Activated naive CD4-positive, alpha-beta T cell treated with anti-CD3 and anti-CD28 coated beads for 36 hours (primary cell): ENCODE measurements at places on chromosomes 6 and 20. TPM values are rescaled to one million over a fixed set of nuclear protein-coding genes. Genes with fewer than 3 reads are reported as not detected.

The SAMD5 gene
- total RNA-seq: not detected

The CLDN20 gene
- total RNA-seq: not detected

DNA sequence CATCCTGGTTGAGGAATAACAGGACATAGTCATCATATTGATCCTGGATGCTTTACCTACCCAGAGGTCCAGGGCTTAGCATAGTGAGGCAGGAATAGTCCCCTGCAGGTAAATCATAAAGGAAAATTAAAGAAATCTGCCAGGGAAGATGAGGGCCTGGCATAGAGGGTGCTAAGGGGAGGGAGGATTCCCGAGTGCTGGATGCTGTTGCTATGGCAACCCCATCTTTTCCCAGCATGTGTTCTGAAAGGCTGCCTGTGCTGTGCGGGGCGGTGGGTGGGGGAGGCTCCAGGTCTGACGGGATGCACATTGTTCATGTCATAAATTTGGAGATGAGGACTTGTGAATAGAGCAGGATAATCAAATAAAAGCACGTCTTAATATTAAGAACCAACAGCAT lies 212.6 kb upstream of the PCSK2 start:
- DNase-seq: no peak
- H3K4me1 ChIP-seq: no peaks in the 10 kb centered on the region

- DNase-seq: no peak
- peaks cover 2% of the 10 kb centered on the region for H3K4me1 ChIP-seq
- no peak overlapping the region for H3K4me3 ChIP-seq
- H3K36me3 ChIP-seq: no peaks in the 10 kb centered on the region
- peaks cover 38% of the 10 kb centered on the region for H3K27me3 ChIP-seq
Measured at GRCh38 chr6:1426416-1426815, 37.0 kb downstream of the FOXF2 start.

GRCh38 chr20:31606804-31607639 lies 1.9 kb downstream of the ID1 start:
- H3K4me1 ChIP-seq: peaks cover 26% of the 10 kb centered on the region
- peaks cover 48% of the 10 kb centered on the region for H3K27me3 ChIP-seq
- H3K4me3 ChIP-seq: no peak overlapping the region
- H3K27ac ChIP-seq: no peak overlapping the region
- DNase-seq: no peak
- H3K36me3 ChIP-seq: no peaks in the 10 kb centered on the region

The EDN3 gene
- total RNA-seq: not detected

DNA sequence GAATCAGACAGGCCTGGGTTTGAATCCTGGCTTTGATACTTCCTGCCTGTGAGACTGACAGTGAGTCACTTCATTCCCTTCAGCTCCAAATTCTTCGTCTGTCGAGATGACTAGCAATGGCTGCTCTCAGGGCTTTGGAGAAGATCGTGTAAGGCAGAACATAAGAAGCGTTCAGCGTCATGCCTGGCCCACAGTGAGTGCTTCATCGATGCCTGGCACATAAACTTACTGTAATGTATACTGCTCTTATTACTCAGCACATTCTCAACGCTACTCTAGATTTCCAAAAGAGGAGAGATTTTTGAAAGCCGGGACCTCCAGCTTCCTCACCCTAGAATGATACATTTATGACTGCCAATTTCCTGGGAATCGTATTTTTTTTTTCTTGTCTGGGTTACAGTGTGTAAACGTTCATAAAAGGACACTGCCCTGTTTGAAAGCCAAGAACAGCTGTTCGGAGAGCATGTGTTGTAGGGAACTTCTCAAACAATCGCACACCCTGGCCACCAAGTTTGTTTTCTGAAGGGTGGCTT lies 16.2 kb upstream of the BCAS1 start:
- H3K4me1 ChIP-seq: no peaks in the 10 kb centered on the region
- no peak overlapping the region for H3K27ac ChIP-seq
- no peaks in the 10 kb centered on the region for H3K27me3 ChIP-seq

The ZBTB46 gene
- total RNA-seq: 0.20 TPM

- H3K27me3 ChIP-seq: no peaks in the 10 kb centered on the region
- no peak for DNase-seq
- no peaks in the 10 kb centered on the region for H3K4me1 ChIP-seq
- no peak overlapping the region for H3K4me3 ChIP-seq
- H3K36me3 ChIP-seq: no peaks in the 10 kb centered on the region
Measured at GRCh38 chr6:163383912-163384311, 30.6 kb upstream of the QKI start.

- no peak for DNase-seq
- no peaks in the 10 kb centered on the region for H3K36me3 ChIP-seq
- no peaks in the 10 kb centered on the region for H3K4me1 ChIP-seq
- H3K27me3 ChIP-seq: no peaks in the 10 kb centered on the region
Measured at GRCh38 chr6:134663800-134664535, 285.9 kb downstream of the ALDH8A1 start.

- H3K27me3 ChIP-seq: no peaks in the 10 kb centered on the region
- no peaks in the 10 kb centered on the region for H3K4me1 ChIP-seq
- no peak for DNase-seq
Measured at GRCh38 chr6:82954937-82955577, 110.6 kb downstream of the UBE3D start.

The SLC22A7 gene
- total RNA-seq: not detected

- no peak overlapping the region for H3K27ac ChIP-seq
- H3K4me1 ChIP-seq: no peaks in the 10 kb centered on the region
- no peak overlapping the region for H3K4me3 ChIP-seq
Measured at GRCh38 chr6:131107151-131107550, 28.1 kb upstream of the AKAP7 start.

DNA sequence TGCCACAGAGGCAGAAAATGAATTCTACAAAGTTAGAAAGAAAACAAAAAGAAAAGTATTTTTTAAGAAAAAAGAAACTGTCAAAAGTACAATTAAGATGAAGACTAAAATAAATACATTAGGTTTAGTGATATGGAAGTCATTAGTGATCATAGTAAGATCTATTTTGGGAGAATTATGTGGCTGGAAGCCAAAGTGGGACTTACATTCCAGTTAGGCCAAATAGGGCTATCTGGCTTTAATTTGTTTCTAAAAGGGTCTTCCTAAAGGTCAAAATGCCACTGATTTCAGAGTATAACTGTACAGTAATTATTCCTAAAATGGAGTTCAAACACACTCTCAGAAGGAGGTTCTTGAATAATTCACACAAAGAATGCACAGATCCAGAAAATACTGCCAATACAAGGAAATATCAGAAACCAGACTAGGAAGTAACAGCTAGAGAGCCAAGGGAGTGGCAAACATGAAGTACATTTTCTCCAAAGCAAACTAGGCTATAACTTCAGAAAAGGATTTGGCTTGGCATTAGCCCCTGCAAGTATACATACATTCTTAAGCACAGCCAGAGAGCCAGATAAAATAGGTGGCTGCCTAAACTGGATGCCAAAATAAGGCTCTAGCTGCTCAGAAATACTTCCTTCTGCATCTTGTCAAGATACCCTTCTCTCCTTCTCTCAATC lies 45.3 kb downstream of the PDSS2 start:
- no peaks in the 10 kb centered on the region for H3K4me1 ChIP-seq
- peaks cover 17% of the 10 kb centered on the region for H3K36me3 ChIP-seq
- no peak overlapping the region for H3K27ac ChIP-seq

DNA sequence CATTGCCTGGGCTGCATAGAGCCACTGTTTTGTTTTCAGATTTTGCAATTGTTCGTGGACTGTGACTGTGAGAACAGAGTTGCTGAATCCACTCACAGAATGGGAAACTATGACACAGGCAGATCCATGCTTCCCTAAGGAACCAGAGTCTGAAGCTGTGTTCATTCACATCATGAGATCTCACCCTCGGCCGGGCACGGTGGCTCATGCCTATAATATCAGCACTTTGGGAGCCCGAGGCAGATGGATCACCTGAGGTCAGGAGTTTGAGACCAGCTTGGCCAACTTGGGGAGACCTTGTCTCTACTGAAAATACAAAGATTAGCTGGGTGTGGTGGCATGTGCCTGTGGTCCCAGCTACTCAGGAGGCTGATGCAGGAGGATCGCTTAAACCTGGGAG lies 139.2 kb upstream of the SALL4 start:
- no peaks in the 10 kb centered on the region for H3K27me3 ChIP-seq
- DNase-seq: no peak
- no peaks in the 10 kb centered on the region for H3K4me1 ChIP-seq
- no peak overlapping the region for H3K4me3 ChIP-seq

GRCh38 chr6:109446072-109446471 lies 5.5 kb downstream of the SMPD2 start:
- H3K27ac ChIP-seq: no peak overlapping the region
- no peak overlapping the region for H3K4me3 ChIP-seq
- DNase-seq: no peak
- H3K36me3 ChIP-seq: peaks cover 11% of the 10 kb centered on the region
- H3K27me3 ChIP-seq: no peaks in the 10 kb centered on the region

GRCh38 chr6:56965126-56965525 lies 10.2 kb downstream of the BEND6 start:
- no peaks in the 10 kb centered on the region for H3K36me3 ChIP-seq
- H3K4me3 ChIP-seq: no peak overlapping the region
- no peak for DNase-seq
- H3K27me3 ChIP-seq: peaks cover 2% of the 10 kb centered on the region
- H3K27ac ChIP-seq: no peak overlapping the region
- no peaks in the 10 kb centered on the region for H3K4me1 ChIP-seq

GRCh38 chr6:160279850-160280249 lies 21.2 kb upstream of the SLC22A2 start:
- H3K4me1 ChIP-seq: no peaks in the 10 kb centered on the region
- H3K4me3 ChIP-seq: no peak overlapping the region
- H3K27me3 ChIP-seq: peaks cover 10% of the 10 kb centered on the region
- no peak overlapping the region for H3K27ac ChIP-seq
- no peak for DNase-seq

- peak; percentile 25 for DNase-seq
- no peaks in the 10 kb centered on the region for H3K4me1 ChIP-seq
- H3K36me3 ChIP-seq: peaks cover 11% of the 10 kb centered on the region
- H3K27me3 ChIP-seq: peaks cover 9% of the 10 kb centered on the region
- no peak overlapping the region for H3K27ac ChIP-seq
Measured at GRCh38 chr20:29878777-29879442, 1378.6 kb upstream of the DEFB115 start.

DNA sequence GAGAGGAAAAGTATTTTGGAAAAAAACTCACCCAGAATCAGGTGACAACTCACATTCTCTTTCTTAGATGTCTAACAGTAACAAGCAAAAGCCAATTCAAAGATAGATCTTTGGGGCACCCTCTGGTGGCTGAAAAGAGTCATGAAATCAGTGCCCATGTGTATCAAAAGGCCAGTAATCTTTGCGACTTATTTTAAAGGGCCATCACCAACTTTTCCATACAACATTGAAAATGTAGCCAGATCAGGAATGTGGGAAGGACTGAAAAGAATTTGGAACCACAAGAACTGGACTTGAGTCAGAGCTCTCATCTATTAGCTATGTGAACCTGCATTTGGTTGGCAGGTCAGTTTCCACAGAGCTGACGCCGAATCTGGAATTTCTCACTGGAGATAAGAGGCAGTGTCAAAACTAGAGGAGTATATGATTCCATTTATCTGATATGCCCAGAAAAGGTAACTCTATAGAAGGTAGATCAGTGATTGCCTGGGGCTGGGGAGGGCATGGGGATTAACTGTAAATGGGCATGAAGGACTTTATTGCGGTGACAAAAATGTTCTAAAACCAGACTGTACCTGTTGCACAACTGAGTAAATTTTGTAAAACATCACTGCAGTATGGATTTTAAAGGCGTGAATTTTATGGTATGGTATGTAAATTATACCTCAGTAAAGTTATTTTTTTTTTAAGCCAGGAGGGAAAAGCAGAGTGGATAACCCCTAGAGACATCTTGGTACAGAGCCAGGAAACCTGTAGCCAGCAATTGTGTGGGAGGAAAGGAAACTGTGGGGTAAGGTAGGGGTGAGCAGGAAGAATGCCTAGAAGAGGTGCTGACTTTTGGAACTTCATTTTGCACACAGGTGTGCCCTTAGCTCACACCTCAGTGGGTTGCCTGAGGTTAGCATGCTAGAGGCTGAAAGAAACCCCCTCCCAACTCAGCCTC lies 117.1 kb upstream of the ASF1A start:
- no peaks in the 10 kb centered on the region for H3K36me3 ChIP-seq
- peak overlapping the region; percentile 47 for H3K27ac ChIP-seq
- peaks cover 23% of the 10 kb centered on the region for H3K4me1 ChIP-seq
- no peak overlapping the region for H3K4me3 ChIP-seq

DNA sequence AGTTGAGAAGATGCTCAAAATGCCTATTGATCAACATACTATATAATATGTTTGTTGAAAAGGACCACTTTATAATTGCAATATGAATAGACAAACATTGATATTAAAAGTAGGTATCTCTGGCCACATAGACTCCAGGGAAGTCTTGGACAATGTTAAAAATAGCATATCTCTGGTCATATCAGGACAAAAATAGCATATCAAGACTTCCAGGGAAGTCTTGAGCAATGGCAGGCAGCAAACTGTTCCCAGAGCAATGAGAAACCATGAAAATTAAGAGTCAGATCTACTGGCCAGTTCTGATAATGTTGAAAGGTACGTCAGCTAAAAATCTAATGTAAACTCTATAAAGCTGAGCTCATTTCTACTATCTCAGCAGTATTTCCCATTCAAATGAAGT lies 1130.3 kb upstream of the CITED2 start:
- DNase-seq: no peak
- H3K27me3 ChIP-seq: peaks cover 4% of the 10 kb centered on the region
- no peaks in the 10 kb centered on the region for H3K4me1 ChIP-seq
- H3K27ac ChIP-seq: no peak overlapping the region

DNA sequence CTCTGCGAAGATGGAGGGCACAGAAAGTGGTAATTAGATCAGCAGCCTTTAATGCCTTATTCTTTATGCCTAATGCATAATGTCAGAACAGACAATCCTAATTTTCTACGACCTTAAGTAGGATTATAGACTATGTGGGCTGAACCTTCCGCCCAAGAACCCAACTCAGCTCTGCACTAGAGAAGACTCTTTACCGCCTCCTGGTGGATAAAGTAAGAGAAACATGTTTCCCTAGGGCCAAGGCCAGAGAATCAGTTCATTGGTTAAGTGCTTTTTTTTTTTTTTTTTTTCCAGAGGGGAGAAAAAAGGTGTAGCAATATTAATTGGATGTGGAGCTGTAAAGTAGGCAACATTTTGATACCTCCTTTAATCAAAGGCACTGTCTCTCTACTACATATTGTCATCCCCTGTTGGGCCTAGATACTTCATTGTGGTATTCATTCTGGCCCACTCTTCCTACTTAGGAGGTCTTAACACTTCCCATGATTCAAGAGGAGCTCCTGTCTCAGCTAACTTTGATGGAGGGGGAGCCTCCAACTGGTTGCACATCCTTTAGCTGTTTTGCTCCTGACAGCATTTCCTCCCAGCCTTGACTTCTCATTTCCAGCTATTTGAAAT lies 124.9 kb upstream of the NRN1 start:
- H3K4me1 ChIP-seq: no peaks in the 10 kb centered on the region
- H3K27me3 ChIP-seq: no peaks in the 10 kb centered on the region
- peak; percentile 11 for DNase-seq

GRCh38 chr20:15875446-15875845 lies 697.8 kb downstream of the KIF16B start:
- DNase-seq: no peak
- no peaks in the 10 kb centered on the region for H3K27me3 ChIP-seq
- no peaks in the 10 kb centered on the region for H3K36me3 ChIP-seq
- no peak overlapping the region for H3K4me3 ChIP-seq
- no peak overlapping the region for H3K27ac ChIP-seq
- no peaks in the 10 kb centered on the region for H3K4me1 ChIP-seq

- no peaks in the 10 kb centered on the region for H3K36me3 ChIP-seq
- no peak overlapping the region for H3K27ac ChIP-seq
- no peaks in the 10 kb centered on the region for H3K4me1 ChIP-seq
- no peak for DNase-seq
Measured at GRCh38 chr6:127090051-127090450, 28.4 kb upstream of the RSPO3 start.
